ENCODE measurements at places on chromosomes 12 and 14.

GRCh38 chr12:11553871-11554533 lies 95.5 kb upstream of the ETV6 start:
- no peak for DNase-seq

DNA sequence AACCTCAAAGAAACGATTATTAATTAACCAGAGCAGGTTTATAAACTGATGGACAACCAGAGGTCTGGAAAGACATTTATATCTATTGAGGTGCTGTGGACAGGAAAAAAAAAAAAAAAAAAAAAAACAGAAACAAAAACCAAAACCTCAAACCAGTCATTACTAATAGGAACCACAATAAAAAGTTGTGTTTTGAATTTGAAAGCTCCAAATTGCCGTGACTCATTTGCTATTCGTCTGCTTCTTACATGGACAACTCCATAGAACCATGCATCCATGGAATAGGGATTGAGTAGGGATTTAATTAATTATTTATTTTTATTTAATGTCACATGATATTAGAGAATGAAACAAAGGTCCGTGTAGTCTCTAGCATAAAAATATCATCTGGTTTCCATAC lies 134.1 kb upstream of the SSTR1 start:
- DNase-seq: no peak

GRCh38 chr14:66369157-66369697 lies 116.9 kb upstream of the CCDC196 start:
- no peak for DNase-seq

GRCh38 chr14:89911010-89911919 lies 43.3 kb downstream of the EFCAB11 start:
- no peak for DNase-seq

GRCh38 chr12:114529966-114530365 lies 124.0 kb upstream of the TBX5 start:
- DNase-seq: no peak

Data from stimulated activated CD4-positive, alpha-beta T cell treated with anti-CD3 and anti-CD28 coated beads, TNF-alpha, amount 100 ng/mL, for 1 hour (primary cell).